ENCODE measurements at places on chromosomes 7 and 10.
A peak's percentile ranks its signal among the peaks of the same experiment; 100 is the strongest.

DNA sequence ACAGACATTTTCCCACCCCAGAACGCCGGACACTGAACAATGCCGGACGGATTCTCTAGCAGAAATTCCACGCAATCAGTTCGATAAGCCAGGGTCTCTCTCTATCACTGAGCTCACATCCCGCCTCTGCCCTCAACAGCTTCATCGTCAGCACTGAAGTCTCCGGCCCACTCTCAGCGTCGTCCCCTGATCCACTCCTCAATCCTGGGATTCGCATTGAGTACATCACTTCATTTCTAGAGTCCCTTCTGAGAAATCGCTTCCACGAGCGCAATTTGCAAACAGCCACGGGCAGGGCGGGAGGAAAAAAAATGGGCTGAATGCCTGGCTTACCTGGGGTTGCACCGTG, 365 bp downstream of the YME1L1 start:
- peak; percentile 39 for DNase-seq

- DNase-seq: no peak
These were observed 94.0 kb upstream of the CDCA7L start for GRCh38 chr7:22039670-22040069.

DNA sequence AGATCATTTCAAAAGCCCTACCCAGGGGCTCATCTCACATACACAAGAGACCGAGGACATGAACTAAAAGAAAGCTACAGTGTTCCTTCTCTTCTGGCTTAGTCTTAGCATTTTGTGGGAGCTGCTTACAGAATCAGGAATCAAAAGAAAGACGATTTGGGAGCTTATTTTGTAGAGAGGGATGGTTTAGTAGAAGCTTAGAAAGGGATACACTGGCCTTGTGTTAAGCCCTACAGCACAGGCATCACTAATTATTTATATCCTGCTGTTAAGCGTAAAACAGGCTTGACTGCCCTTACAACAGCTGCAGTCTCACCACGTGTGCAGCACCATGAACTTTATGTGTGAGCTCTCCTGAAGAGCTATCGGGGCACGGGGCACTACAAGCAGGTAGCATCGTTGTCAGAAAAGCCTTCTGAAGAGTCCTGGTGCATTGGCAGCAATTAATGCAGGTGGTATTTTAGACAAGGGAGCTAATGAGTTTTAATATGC, 798.3 kb downstream of the NXPH1 start:
- DNase-seq: no peak

GRCh38 chr10:92790440-92790839, 57.9 kb upstream of the EXOC6 start:
- DNase-seq: no peak

DNA sequence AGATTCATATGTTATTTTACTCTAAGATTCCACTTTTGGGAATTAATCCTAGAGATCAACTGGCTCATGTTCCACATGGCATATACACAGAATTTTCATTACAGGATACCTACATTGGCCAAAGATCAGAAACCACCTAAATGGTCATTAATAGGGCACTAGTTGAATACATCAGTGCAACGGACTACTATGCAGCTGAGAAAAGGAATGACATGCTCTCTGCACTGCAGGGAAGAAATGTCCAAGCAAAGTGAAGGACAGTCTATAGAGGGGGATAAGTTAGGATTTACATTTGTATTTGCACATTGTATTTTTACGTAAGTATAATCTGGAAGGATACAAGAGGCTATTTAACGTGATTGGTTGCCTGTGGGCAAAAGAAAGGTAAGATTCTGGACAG, 67.7 kb upstream of the PRLHR start:
- DNase-seq: no peak

DNA sequence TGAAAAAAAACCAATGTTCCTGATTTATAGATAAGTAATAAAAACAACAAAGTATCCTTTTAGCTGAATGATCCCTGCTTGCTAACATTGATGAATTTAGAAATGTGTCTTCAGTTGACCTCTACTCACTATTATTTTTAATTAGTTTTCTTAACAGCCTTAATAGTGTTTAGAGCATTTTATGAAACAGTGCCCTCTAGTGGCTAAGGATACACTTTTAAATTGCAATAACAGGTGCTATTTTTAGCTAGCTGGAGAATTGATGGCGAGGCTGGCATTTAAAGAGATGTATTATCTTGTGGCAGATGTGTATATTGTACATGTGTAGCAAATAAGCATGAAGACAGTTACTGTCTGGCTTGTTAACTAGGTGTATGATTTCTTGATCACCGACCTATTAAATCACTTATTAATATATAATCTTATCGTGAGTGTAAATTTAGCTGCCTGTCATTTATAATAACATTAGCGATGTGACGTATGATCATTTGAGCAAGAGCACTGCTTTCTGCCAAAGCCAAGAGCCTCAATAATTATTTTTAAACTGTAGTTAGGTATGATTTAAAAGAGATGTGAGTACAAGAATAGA, 451.9 kb downstream of the DPP6 start:
- peak; percentile 74 for DNase-seq

- DNase-seq: peak; percentile 98
These were observed 45.1 kb downstream of the AMZ1 start for GRCh38 chr7:2732959-2733584.

- no peak for DNase-seq
These were observed 171.9 kb upstream of the CACNA2D1 start for GRCh38 chr7:82615527-82615926.

GRCh38 chr10:132946311-132946710, 3.9 kb upstream of the CFAP46 start:
- no peak for DNase-seq

DNA sequence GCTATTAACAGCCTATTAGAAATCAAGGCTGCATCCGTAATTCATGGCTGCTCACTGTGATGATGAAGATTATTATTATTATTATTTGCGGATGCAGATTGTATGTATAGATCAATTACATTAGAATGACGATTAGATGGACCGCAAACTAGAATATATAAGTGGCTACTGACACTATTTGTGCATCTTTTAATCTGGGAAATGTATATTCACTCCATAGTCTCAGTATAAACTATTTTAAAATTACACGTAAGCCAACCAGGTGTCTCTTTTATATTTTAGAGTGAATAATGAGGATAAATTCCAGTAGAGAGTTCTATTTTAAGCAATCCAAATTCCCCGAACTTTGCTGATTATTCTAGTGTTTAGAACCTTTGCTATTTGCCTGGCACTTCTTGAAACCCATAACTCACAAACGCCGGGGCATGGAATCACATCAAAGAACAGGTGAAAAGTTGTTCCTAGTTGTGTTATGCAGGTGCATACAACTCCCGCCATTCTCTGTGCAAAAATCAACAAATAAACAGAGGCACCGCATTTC, 509 bp upstream of the ING3 start:
- no peak for DNase-seq

- no peak for DNase-seq
These were observed 5.6 kb downstream of the PODXL start for GRCh38 chr7:131550846-131551245.

- DNase-seq: no peak
These were observed 415.3 kb upstream of the PRKCQ start for GRCh38 chr10:6995341-6995740.

DNA sequence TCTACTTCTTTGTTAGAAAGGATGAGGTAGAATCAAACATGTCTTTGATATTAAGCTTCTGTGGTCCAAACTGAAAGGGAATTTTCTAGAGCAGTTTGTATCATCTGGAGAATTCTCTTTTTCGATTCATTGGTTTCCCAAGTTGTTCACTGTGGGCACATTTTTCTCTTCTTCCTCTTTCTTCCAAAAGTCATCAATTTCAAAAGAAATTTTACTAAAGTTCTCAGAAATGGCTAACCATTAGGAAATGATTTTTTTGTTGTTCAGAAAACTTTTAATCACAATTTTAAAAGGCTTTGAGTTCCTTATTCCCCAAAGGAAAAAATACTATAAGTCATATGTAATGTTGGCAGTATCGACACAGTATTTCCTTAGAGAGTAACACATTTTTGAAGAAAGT, 28.3 kb upstream of the CCDC6 start:
- no peak for DNase-seq

GRCh38 chr7:138292951-138293350, 167.1 kb upstream of the TRIM24 start:
- DNase-seq: no peak

GRCh38 chr10:35208949-35209613, 82.4 kb downstream of the CREM start:
- no peak for DNase-seq

DNA sequence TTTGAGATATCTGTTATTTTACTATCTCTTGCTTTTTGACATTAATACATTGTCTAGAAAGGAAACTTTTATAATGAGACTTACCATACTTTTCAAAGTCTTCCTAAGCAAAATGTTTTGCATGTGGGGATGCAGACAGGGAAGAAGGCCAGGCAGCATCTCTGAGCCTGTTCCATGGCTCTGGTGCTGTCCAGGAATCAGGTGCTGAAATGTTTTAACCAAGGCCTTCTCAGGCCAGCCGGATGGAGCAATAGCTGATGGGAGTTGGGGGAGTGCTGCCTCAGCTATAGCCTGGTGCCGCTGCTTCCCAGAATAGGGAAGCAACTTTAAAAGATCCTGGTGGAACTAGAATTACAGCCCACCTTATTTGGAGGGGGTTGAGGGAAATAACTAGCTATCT, 38.5 kb downstream of the CRTAC1 start:
- DNase-seq: no peak

DNA sequence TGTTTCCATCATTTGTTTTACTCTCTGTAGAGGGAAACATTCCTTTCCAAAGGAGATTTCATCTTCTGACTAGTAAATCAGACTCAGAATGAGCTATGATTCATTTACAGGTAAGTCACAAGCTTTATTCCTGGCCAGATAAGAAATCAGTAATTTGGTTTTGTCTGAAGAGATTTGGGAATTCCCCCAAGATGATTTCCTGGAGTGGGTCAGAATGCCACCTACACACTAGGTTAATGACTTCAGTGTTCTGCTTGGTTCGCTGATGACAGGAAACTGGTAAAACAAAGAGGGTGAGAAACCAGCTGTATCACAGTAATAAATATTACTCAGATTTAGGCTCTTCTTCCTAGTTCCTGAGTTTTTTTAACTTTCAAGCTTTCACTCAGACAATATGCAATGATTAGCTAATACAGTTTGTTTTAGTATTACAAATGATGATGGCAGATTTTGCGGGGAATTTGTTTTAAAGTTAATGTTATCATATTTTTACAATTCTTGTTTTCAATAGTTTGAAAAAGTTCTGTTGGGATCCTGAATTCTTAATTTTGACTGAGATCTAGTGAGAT, 8.3 kb upstream of the ASZ1 start:
- DNase-seq: peak; percentile 12

- no peak for DNase-seq
These were observed 281.7 kb downstream of the AHR start for GRCh38 chr7:17580141-17580540.

GRCh38 chr7:116630357-116630756, 41.6 kb upstream of the MET start:
- no peak for DNase-seq

GRCh38 chr10:100998183-100998990, 1.2 kb upstream of the LZTS2 start:
- peak; percentile 71 for DNase-seq

DNA sequence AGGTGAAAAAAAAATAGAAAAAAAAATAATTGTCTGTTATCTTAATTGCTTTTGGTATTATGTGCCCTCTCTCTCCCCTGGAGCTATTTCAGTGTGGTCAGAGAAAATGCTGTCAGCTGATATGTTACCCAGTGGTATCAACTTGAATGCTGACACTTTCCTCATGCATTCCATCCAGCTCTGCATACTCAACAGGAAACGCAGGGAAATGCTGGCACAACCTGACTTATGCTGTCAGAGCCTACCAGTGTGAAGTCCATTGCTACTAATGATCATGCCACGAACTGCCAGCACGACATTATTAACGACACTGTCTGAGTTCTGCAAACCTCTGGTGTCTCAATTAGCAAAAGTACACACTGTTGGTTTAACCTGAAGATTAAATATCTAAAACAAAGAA, 182.8 kb downstream of the ZWINT start:
- no peak for DNase-seq

- no peak for DNase-seq
These were observed 129.0 kb upstream of the PPP2R2D start for GRCh38 chr10:131771634-131772358.

Data from trophoblast cell (in vitro differentiated cells and primary cell).